ENCODE measurements at places on chromosomes 6 and 20.
A peak's percentile ranks its signal among the peaks of the same experiment; 100 is the strongest.

DNA sequence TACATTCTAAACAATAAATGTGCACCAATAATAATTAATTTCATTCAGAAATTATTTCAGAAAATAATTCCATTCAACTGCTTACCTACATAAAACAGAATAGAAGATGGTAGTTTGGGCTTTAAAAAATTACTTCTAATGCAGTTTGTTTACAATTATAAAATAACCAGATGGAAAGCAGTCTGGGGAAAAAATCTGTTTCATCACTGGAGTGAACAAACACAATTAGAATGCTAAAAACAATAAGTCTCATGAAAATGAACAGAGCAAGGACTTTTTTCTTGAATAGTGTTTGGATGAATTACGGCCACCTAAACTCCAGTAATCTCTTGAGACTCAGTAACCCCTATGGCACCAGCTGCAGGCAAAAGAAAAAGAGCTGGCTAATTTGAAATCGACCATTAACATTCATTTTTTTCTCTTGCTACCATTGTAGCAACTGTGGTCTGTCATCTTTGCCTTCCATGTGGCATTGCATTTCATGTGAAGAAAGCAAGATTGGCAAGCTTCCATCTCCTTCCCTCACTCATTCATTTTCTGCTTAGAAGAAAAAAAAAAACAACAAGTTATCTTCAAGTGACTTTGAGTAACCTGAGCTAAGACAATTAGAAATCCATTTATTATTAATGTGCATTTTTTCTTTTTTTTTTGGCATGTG, 88.4 kb upstream of the CEP85L start:
- no peak for DNase-seq

GRCh38 chr6:39493174-39493573, 170.7 kb upstream of the KCNK16 start:
- no peak for DNase-seq

- no peak for DNase-seq
Observed at GRCh38 chr20:57847104-57847503, 137.3 kb upstream of the PMEPA1 start.

DNA sequence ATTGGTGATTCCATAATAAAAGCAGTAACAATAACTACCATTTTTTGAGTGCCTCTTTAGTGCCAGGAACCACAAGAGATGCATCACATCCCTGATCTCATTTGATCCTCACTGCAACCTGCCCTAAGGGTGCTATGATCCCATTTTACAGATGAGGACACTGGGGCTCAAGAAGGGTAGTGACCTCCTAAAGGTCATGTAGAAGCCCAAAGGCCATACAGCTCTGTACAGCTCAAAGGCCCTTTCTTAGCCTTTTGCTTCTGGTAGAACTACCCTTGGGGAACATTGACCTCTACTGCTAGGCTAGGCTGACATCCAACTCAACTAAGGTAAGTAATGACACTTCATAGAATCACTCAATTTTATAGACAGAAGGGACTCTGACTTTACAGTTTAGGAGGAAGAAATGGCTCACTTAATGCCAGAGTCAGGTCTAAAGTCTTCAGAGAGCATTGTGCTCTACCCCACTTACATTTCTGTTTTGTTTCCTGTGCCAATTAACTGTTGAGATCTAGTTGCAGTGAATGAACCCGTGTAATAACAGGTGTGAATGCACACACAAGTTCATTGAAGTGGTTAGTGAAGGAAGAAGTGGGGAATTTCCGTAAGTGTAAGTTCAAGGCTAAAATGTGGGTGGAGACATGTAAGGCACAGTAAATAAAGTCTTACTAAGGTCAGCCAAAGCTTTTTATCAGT, 10.7 kb downstream of the SLC9A8 start:
- no peak for DNase-seq

DNA sequence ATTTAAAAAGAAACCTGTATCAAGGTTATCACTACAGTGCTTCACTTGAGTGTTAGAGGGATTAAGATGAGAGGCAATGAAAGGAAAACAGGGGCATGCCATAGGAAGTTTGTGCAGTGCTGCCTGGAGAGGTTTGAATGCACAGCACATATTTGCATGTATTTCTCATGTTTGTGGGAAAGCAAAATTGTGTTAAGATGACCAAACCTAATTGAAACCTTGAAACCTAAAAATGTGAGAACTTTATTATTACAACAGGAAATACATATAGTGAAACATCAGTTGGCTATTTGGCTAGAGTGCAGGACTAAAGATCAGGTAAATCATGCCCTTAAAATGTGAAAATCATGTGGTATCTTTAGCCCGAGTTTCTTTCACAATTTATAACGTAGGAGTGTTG, 8.5 kb upstream of the TBXT start:
- no peak for DNase-seq

DNA sequence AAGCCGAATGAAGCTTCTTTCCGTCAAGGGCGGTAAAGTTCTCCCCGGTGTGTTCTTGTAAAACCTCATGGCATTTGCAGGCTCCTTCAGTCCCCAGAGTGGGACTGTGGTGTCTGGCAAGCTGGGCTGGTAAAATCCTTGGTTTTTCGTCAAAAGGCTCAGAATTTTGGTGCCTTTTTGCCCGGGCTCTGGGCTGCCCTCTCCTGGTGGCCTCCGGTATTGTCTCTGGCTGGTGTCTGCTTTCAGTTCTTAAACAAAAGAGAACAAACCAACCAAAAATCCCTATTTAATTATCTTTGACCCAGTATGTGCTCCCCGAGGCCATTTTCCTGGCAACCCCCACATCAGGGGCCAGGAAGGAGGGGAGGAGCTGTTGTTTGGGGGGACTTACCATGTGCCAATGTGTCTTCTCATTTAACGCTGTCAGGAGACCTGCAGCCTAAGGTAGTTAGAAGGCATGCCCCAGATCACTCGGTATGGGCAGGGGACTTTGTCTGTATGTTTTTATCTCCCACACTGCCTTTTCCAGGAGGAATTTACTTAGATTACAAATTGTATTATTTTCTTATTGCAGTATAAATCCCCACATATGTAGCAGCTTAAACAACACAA, 11.1 kb downstream of the CDH4 start:
- peak; percentile 6 for DNase-seq

GRCh38 chr6:88671624-88672023, 291.8 kb downstream of the RNGTT start:
- DNase-seq, result no peak

DNA sequence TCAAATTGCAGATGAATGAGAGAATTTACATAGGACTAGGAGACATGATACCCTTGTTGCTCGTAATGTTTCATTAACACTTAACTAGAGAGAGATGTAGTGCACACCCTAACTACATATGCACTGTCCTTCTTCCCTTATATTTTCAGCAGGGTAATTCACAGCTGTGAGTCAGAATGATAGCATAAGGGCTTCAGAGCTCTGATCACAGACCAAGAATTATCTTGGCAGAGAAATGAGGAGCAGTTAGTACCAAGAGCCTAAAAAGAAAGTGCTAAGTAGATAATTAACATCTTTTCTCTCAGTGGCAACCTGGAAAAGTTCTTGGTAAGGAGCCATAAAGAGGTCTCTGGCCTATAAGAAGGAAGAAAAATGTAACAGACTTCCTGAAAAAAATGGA, 35.8 kb downstream of the GRIK2 start:
- no peak for DNase-seq

- DNase-seq, result no peak
Observed at GRCh38 chr20:1817577-1818211, 77.5 kb upstream of the SIRPA start.

GRCh38 chr6:36616893-36617521, 22.8 kb downstream of the SRSF3 start:
- no peak for DNase-seq

DNA sequence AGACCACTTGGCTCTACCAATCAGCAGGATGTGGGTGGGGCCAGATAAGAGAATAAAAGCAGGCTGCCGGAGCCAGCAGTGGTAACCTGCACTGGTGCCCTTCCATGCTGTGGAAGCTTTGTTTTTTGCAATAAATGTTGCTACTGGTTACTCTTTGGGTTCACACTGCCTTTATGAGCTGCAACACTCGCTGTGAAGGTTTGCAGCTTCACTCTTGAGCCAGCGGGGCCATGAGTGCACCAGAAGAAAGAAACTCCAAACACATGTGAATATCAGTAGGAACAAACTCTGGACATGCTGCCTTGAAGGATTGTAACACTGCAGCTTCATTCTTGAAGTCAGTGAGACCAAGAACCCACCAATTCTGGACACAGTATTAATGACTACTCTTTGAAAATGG, 89.9 kb upstream of the MBOAT1 start:
- DNase-seq, result no peak

GRCh38 chr6:3227363-3228045, at the start of gene TUBB2B:
Gene TUBB2B, minus strand, starts transcription at chr6:3227653. Its CDS starts 110 bp downstream, at chr6:3227543.
- DNase-seq, result no peak

- no peak for DNase-seq
Observed at GRCh38 chr6:5747379-5747778, 259.3 kb downstream of the NRN1 start.

GRCh38 chr6:167341665-167342655, 17.1 kb downstream of the TTLL2 start:
- no peak for DNase-seq

DNA sequence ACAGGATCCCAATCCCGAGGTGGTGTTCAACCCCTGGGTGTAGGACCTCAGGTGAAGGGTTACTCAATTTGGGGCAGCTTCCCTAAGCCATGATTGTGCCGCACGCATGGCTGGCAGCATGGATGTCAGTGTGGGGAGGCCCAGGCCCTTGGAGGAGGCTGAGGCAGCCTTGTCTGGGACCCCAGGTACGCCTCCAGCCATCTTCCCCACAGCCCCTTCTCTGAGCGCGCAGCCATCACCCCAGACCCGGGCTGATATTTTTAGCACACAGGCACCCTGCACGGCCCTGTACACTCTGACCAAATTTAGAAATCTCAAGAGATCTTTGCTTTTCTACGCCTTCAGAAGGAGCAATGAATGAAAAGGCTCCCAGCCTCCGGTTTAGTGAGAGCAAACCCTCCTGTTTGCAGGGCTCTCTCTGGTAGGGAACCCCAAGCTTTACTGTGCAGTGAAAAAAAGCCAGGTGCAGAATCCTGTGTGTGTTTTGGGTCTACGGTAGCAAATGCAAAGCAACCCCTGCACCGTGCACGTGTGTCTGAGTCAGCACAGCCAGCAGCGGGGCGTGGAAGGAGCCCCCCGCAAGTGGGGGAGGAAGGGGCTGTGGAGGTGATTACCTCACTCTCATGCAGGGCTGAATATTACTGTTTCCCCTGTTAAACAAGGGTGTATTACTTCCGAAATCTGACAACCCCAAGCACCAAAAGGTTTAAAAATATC, 44.3 kb downstream of the CTCFL start:
- DNase-seq, result no peak

- DNase-seq, result no peak
Observed at GRCh38 chr6:45676380-45676779, 298.6 kb upstream of the SUPT3H start.

DNA sequence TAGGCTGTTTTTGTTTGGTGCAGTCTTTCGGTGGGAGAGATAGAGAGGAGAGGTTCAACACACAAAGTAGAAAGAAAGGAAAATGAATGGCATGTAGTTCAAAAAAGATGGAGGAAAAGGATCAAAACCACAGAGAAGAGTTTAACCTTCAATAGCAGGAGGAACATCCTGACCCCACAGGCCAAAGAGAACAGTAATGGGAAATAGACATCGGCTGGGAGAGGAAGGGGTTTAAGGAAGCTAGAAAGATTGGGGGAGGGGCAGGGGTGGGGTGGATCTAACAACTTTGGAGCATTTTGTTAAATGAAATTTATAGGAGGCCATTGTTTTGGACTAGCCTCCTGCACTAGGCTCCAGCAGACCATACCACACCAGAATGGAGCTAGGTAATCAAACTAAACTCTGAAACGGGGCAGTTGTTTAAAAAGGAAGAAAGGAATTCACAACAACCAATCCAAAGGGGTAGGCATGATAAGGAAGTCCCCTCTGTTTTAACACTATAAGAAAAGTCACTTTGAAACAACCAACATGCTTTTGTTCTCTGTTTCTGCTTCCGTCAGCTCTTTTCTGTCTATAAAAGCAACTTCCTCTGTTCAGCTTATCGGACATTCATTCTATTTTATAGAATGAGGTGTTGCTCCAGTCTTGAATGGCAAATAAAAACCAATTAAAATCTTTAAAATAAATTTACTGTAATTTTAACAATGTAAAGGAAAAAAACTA, 82.6 kb downstream of the EPB41L2 start:
- no peak for DNase-seq

GRCh38 chr6:152167641-152168603, 360.4 kb downstream of the ESR1 start:
- DNase-seq, result no peak

- peak; percentile 28 for DNase-seq
Observed at GRCh38 chr6:143941852-143942627, 66.0 kb downstream of the PLAGL1 start.

GRCh38 chr6:89242574-89243330, 25.6 kb upstream of the GABRR1 start:
- DNase-seq, result no peak

- no peak for DNase-seq
Observed at GRCh38 chr20:47907031-47907675, 121.9 kb upstream of the SULF2 start.

- no peak for DNase-seq
Observed at GRCh38 chr20:59888050-59888449, 45.4 kb downstream of the SYCP2 start.

- DNase-seq, result no peak
Observed at GRCh38 chr20:14288341-14289330, 48.8 kb downstream of the FLRT3 start.

GRCh38 chr6:21171801-21172200, 421.8 kb upstream of the SOX4 start:
- no peak for DNase-seq

DNA sequence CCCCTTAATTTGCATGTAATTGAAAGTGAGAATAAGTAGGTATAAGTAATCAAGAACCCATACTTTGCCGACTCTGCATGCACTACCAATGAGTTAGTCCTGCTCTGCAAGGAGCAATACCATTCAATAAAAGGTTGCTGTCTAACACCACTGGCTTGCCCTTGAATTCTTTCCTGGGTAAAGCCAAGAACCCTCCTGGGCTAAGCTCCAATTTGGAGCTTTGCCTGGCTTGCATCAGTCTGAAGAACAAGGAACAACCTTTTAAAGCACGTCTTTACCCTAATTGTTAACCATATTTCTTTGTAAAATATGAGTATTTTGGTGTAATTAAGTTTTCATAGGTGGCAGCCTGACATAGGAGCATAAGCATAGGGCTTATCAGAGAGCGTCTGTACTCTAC, 367.7 kb downstream of the MEI4 start:
- DNase-seq, result no peak

- peak; percentile 49 for DNase-seq
Observed at GRCh38 chr6:25490018-25490801, 161.8 kb upstream of the SCGN start.
